Ovary (tissue), 10 donors: ENCODE measurements at places on chromosomes 2 and 18. TPM values are rescaled to one million over a fixed set of nuclear protein-coding genes. Genes with fewer than 3 reads are reported as not detected.

DNA sequence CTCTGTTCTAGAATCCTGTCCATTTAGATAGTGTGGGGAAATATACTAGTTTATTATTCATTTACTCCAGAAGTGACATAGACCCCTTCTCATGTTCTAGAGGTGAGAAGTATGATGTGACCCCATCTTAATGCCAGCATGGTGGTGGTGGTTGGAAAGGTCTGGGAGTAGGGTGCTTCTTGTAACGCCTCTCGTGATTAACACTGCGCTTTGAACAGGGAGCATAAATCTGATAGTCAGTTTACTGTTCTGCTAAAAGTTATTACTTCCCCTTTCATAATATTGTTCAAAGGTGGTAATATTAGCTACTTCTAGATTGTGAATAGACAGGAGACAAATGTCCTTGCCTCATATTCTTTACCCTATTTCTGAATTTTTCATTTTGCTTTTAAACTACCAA lies 35.6 kb downstream of the EHBP1 start:
- no peak for DNase-seq

DNA sequence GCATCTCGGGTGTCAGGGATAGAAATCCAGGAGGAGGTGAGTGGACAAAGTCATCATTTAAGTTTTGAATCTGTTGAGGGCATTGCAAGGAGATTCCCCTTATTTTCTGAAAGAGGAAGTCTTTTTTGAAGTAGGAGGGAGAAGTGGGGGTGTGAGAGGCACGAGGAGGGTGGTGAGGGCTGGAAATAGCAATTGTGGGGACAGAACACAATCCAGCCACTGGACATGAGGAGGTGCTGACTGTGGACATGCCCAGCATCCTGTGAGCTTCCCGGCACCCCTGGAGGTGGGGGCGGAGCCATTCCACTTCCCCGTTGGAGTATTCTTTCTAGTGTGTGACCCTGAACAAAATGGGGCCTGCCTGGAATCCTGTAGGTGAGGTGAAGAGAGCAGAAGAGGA lies 310.7 kb upstream of the EPAS1 start:
- DNase-seq = no peak

DNA sequence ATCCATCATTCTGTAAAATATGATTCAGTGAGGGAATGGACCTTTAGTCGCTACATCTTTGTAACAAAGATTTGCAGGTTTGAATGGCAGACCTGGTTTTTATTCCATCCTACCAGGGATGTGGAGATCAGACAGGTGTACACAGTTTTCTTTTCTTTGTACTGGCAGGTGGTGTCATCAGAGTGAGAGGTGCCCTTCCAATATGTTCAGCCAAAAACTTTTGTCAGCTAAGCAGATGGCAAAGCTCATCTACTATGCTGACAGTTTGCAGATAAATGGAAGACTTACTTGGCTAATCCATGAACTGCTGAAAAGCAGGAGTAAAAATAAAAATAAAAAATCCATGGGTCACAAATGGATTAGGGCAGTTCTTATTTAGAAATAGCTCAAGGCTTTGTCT lies 185.5 kb upstream of the DOK6 start:
- no peak for DNase-seq

GRCh38 chr2:188977317-188977716 lies 3.1 kb downstream of the COL3A1 start:
- no peak for DNase-seq

DNA sequence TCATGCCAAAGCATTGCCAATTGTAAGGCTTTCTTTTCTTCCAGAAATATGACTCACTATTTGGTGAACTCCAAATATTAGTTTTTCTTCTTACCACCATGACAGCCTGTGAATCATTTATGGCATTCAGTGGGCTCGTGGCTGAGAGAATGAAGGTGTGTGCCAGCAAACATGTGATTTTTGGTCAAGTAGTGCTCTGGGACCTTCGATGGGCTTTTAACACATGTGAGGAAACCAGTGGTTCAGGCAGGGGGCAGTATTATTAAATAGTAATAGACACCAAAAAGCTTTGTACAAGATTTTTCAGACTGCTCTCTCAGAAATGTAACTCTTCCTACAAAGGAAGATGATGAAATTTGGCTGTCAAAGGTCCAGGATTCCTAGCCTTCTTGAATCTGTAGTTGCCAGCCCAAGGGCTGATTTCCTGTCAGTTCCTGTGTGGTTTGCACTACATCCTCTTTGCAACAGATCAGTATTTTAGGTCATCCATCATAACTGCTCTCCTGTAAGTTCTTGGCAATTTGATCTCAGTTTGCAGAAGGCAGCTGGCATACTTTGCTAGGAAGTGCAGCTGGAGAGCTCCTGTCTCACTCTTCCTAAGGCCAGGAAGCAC lies 64.3 kb downstream of the BABAM2 start:
- no peak for DNase-seq

- no peak for DNase-seq
Measured at GRCh38 chr2:231545105-231545902, 15.1 kb upstream of the NMUR1 start.

GRCh38 chr2:96887493-96888012 lies 17.7 kb upstream of the SEMA4C start:
- DNase-seq = no peak

GRCh38 chr2:230713331-230714135 lies 891 bp downstream of the CAB39 start:
- peak; percentile 60 for DNase-seq

DNA sequence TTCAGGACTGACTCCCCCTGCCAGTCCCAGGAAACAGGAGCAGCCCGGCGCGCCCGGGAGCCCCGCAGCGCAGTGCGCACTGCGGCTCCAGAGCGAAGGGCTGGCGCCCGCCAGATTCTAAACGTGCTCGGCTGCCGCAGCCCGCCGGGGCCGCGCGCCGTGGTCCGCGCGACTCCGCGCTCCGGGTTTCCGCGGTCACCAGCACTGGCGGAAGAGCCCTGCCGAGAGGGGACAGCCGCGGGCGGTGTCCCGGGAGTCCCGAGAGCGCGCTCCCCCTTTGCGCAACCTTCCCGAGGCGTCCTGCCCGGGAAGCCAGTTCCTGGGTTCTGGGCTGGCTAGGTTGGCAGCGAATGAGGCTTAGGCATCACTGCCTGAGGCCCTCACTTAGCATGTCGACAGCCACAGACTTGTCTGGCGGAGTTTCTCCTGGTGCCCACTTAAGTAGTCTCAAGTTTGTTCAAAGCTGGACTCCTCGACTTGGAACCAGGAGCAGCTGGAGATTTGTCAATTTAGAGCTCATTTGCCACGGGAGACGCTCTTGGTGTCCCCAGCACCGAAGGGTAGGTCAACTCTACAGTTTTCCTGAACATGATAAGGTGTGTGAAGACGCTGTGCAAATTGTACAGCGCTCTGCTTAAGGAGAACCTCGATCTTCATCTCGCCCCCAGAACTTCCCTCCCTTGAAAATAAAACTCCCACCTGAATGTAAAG lies 1.5 kb upstream of the VSNL1 start:
- DNase-seq = peak; percentile 78

DNA sequence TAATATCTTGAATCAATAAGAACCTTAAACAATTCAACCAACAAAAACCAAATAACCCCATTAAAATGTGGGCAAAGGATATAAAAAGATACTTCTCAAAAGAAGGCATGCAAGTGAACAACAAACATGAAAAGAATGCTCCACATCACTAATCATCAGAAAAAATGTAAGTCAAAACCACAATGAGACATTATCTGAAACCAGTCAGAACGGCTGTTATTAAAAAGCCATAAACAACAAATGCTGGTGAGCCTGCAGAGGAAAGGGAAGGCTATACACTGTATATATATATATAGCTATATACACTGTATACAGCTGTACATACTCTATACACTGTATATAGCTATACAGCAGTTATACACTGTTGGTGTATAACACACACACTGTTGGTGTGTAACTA lies 47.8 kb upstream of the GALNT13 start:
- no peak for DNase-seq

DNA sequence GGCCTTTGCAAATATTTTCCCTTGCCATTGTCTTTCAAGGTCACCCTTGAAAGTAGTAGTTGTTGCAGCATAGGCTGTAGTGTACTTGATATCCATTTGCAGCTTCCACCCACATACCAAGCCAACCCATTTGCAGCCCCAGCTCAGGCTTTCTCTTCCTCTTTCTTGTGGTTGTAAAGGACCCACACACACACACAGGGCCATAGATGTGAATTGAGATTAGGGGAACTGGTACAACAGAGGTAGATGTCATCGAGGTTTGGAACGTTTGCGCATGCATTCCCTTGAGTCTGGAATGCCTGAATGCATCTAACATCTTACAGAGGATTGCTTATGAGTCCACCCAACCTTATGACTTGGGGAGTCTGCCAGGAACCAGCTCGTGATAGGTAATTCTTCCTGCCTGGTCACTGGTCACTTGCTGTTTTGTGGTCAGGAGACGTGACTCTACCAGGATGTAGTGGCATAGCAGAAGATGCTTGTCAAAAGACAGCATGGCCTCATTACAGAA lies 91.9 kb downstream of the MRPS9 start:
- DNase-seq = no peak

GRCh38 chr2:235756491-235756890 lies 262.6 kb downstream of the AGAP1 start:
- no peak for DNase-seq

- no peak for DNase-seq
Measured at GRCh38 chr18:42828881-42829280, 286.6 kb downstream of the RIT2 start.

DNA sequence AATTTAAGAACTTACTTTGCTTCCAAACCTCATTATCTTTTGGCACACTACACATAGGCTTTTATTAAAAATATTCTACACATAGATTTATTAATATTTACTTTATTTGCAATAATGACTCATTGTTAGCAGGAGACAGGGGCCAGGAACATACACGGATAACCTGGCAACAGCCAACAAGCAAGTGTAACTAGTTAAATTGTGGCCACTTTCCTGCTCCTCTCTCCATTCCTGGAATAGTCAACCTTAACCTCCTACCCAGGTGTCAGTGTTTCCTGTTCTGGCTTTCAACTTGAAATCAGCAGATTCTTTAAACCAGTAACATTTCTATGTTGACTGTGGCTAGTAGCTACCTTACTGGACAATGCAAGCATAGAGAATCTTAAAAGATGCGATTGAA lies 26.5 kb downstream of the ACVR1 start:
- DNase-seq = no peak

DNA sequence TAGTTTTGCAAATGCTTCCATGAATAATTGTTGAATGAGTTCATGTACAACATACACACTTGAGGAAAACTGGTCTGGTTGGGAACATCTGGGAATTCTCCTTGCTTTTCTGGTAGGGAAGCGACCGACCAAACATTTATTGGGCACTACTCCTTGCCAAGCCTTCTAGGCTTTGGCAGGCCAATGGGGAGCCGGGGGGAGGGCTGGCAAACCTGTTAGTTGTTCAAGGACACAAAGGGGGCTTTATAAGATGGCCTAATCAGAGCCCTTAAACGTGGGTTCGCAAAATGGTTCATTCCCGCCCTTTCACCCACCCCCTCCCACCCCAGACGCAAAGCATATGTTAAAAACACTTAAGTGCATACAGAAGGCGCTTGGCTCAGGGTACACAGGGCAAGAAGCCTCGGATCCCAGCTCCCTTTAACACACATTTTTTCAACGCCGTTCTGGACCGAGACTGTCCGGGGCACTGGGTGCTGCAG lies 844 bp upstream of the VSNL1 start:
- no peak for DNase-seq

- no peak for DNase-seq
Measured at GRCh38 chr2:1940679-1941078, 196.4 kb upstream of the PXDN start.

GRCh38 chr18:74597034-74597661 lies 522 bp upstream of the ZNF407 start:
- DNase-seq = peak; percentile 73

- no peak for DNase-seq
Measured at GRCh38 chr18:3286159-3286558, 24.2 kb downstream of the MYL12B start.

DNA sequence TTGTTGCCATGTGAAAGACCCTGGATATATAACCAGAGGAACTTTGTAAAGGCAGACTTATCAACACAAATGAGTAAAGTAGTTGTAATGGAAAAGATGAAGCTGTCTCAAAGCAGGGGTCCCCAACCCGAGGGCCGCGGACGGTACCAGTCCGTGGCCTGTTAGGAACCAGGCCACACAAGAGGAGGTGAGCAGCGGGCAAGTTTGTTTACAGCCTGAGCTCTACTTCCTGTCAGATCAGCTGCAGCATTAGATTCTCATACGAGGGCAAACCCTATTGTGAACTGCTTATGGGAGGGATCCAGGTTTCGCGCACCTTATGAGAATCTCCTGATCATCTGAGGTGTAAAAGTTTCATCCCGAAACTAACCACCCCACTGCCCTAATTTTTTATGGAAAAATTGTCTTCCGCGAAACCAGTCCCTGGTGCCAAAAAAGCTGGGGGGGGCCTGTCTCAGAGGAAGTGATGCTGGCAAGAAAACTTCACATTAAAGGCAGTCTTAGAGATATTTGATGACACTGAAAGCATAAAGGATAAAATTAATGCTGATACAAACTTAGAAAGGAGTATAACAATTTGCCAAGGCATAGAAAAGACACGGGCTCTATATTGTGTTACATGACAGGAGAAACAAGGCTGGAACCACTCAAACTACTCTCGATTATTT lies 57.5 kb upstream of the MSTN start:
- DNase-seq = no peak

DNA sequence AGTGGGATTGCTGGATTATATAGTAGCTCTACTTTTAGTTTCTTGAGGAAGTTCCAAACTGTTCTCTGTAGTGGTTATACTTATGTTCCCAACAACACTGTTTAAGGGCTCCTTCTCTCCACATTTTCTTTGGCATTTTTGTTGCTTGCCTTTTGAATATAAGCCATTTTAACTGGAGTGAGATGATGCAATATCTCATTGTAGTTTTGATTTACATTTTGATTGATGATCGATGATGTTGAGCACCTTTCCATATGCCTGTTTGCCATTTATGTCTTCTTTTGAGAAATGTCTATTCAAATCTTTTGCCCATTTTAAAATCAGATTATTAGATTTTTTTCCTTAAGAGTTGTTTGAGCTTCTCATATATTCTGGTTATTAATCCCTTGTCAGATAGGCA lies 243.3 kb downstream of the PTGR3 start:
- no peak for DNase-seq

- DNase-seq = no peak
Measured at GRCh38 chr2:189866296-189866695, 82.0 kb downstream of the PMS1 start.

- no peak for DNase-seq
Measured at GRCh38 chr2:205054789-205055188, 509.5 kb downstream of the PARD3B start.

- peak; percentile 34 for DNase-seq
Measured at GRCh38 chr2:217801711-217802110, 201.1 kb downstream of the TNS1 start.

- DNase-seq = no peak
Measured at GRCh38 chr2:937530-937929, 13.1 kb upstream of the SNTG2 start.

- no peak for DNase-seq
Measured at GRCh38 chr2:136049011-136049742, 63.8 kb upstream of the DARS1 start.

- no peak for DNase-seq
Measured at GRCh38 chr2:20781656-20782265, 41.1 kb downstream of the LDAH start.

GRCh38 chr2:195490319-195490718 lies 166.7 kb upstream of the SLC39A10 start:
- no peak for DNase-seq

HTR2B gene
- 2.0 TPM for total RNA-seq

EMILIN1 gene
- total RNA-seq = 183 TPM

FOXD4L1 gene
- 0.23 TPM for total RNA-seq

ELAC1 gene
- 5.1 TPM for total RNA-seq

EGR4 gene
- total RNA-seq = not detected

ALPI gene
- total RNA-seq = not detected

GAREM1 gene
- 4.9 TPM for total RNA-seq

CHRNG gene
- total RNA-seq = not detected
